ENCODE measurements at places on chromosomes 2 and 18.

GRCh38 chr18:68489013-68489792 lies 225.7 kb downstream of the TMX3 start:
- no peak for DNase-seq

- DNase-seq: peak; percentile 25
Measured at GRCh38 chr2:69509011-69509749, 71.9 kb upstream of the NFU1 start.

GRCh38 chr2:75064691-75065396 lies 106.4 kb downstream of the POLE4 start:
- DNase-seq: peak; percentile 5

- DNase-seq: no peak
Measured at GRCh38 chr2:195026261-195026660, 630.8 kb upstream of the SLC39A10 start.

- DNase-seq: no peak
Measured at GRCh38 chr2:76731157-76731556, 791.0 kb downstream of the LRRTM4 start.

DNA sequence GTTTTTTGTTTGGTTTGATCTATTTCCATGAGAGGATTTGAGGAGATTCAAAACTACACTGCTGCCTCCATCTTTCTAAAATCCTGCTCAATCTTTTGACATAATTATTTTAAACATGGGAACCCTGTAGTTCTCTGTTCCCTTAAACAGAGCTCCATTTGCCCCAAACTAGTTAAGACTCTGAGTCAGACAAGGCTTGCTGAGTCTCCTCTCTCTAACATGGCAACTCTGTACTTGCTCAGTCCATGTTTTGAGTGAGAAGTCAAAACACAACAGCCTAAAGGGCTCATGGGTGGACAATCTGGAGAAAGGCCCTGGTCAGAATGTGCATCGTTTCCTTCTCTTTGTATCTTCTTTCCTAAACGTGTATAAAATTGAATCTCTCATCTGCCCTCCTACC lies 7.1 kb upstream of the STAMBP start:
- DNase-seq: no peak

DNA sequence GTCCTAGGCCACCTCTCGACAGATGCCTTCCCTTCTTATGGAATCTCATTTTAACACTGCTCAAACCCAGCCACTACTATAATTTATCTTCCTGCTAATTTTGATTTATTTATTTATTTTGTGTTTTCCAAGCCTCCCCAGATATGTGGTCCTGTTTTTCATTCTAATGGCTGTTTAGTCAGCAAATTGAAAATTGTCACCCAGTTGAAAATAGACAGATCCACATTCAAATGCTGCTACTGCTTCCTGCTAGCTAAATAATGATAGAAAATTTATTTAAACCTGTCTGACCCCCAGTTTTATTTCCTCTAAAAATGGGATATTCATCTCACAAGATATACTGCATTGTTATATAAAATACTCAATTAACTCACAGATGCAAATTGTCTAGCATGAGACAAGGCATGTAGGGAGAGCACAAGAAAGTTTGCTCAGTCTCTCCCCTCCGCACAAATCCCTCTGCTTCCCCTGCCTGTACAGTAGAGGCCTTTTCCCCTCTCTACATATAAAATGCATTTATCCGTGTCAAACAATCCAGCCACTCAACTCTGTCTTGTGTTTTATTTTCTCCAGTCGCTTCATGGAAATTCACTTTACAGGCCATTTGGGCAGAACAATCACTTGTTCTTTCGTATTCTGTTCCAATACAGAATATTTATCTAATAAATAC lies 389.9 kb downstream of the SOX11 start:
- DNase-seq: no peak

DNA sequence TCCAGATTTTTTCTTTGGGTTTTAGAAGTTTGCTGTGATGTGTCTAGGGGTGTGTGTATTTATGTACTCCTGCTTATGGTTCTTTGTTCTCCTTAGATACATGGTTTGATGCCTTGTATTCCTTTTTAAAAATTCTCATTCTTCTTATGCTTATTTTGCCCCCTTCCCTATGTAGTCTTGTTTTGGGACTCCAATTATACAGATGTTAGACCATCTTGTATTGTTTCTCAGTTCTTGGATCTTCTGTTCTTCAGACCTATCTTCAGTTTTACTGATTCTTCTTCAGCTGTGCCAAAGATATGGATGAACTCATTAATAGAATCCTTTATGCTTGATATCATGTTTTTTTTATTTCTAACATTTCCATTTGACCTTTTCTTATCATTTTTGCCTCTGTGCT lies 14.2 kb upstream of the MSL3B start:
- DNase-seq: no peak
